ENCODE measurements at places on chromosomes 13 and 19. TPM values are rescaled to one million over a fixed set of nuclear protein-coding genes. Genes with fewer than 3 reads are reported as not detected.

SLAIN1 gene
- total RNA-seq: 13.2 TPM

ATXN8OS gene
- not detected for total RNA-seq

DNA sequence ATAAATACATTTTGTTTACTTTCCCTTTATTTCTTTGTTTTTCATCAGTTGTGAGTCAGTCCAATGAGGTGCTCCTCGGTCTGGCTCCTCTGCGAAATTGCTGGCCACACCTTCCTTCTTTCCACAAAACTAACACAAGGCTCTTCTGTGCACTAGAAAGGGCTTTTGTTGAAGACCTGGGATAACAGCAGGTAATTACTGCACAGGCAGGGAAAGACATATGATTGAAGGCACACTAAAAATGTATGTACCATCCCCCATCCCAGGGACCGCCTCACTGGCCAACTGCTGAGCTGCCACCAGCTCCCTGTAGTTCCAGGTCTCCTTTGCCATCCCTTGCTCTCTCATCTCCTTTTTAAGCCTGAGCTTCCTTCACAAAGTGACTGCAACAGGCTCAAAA is 180.5 kb downstream of the EFNB2 start:
- no peak overlapping the region for H3K4me3 ChIP-seq
- no peak for DNase-seq
- H3K4me1 ChIP-seq: no peaks in the 10 kb centered on the region

- H3K27ac ChIP-seq: no peak overlapping the region
- H3K4me1 ChIP-seq: no peaks in the 10 kb centered on the region
- no peak for DNase-seq
- no peaks in the 10 kb centered on the region for H3K36me3 ChIP-seq
- no peak overlapping the region for H3K4me3 ChIP-seq
Observed at GRCh38 chr19:17530586-17530985, 19.1 kb downstream of the PGLS start.

DNA sequence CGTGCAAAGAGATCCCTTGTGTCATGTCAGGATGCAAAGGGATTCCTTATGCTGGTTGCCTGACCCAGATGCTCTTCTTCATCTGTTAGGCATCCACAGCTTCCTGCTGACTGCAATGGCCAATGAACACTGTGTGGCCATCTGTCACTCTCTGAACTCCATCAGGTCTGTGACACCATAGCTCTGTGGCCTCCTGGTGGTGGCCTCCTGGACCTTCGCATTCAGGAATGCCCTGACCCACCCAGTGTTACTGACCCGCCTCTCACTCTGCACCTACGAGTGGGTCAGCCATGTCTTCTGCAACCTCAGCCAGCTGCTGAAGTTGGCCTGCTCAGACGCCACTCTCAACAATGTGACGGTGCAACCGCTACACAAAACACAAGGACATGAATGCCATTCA is 23.9 kb upstream of the TPM4 start:
- DNase-seq: no peak
- no peak overlapping the region for H3K4me3 ChIP-seq
- no peaks in the 10 kb centered on the region for H3K36me3 ChIP-seq
- H3K27me3 ChIP-seq: no peaks in the 10 kb centered on the region
- no peaks in the 10 kb centered on the region for H3K4me1 ChIP-seq

GRCh38 chr13:97141564-97142005 is 80.5 kb upstream of the MBNL2 start:
- peak overlapping the region; percentile 35 for H3K4me3 ChIP-seq
- no peaks in the 10 kb centered on the region for H3K36me3 ChIP-seq
- no peaks in the 10 kb centered on the region for H3K27me3 ChIP-seq
- DNase-seq: peak; percentile 38
- peaks cover 7% of the 10 kb centered on the region for H3K4me1 ChIP-seq

TNFSF13B gene
- total RNA-seq: 0.31 TPM

DNA sequence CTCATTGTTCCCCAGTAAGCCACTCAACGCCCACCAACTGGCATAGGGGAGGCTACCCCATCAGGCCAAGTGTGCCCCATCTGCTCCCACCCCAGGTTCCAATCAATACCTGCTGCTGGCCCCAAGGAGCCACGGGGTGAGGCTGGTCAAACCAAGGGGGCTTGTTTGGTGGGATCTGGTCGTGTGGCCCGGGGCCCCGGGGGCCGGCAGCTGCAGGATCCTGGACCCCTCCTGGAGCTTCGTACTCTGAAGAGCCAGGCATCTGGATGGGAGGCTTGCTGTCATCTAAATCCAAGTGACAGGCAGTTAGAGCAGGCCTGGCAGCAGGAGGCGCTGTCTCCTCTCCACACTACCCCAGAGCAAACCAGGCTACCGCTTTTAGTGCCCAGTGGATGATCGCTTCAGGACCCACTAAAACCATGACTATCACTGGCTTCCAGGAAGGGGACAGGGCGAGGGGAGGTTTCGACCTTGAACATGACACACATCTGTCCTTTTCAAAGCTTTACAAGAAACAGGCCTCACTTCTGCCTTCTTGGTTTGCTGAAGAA is 14.2 kb downstream of the CHERP start:
- no peaks in the 10 kb centered on the region for H3K36me3 ChIP-seq
- H3K4me3 ChIP-seq: no peak overlapping the region
- H3K4me1 ChIP-seq: no peaks in the 10 kb centered on the region
- DNase-seq: no peak
- peak overlapping the region; percentile 9 for H3K27ac ChIP-seq

- H3K4me3 ChIP-seq: peak overlapping the region; percentile 51
- H3K27me3 ChIP-seq: no peaks in the 10 kb centered on the region
- H3K4me1 ChIP-seq: no peaks in the 10 kb centered on the region
- peak overlapping the region; percentile 71 for H3K27ac ChIP-seq
Observed at GRCh38 chr19:43474986-43475705, 9.7 kb upstream of the LYPD3 start.

EPN1 gene
- total RNA-seq: 214 TPM

DNA sequence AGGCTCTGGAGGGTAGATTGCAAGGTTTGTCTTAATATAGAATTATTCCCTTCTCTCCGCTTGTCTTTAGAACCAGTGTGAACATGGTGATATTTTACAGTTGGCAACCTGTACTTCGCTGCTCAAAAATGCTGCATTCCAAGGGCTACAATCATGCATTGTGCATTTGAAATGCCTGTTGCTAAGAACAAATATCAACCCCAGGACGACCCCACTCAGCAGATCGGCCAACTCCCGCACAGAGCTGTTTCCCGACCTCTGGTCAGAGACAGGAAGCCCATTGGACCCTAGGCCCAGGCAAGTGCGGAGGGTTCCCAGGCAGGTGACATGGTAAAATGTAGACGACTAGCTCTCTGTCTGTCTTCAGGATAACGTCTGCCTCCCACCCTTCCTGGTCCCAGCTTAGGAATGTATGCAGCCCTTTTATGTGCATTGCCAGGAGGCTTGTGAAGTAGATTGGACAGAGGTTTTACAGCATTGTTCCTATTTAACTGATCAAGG is 263.5 kb downstream of the FOXO1 start:
- no peak overlapping the region for H3K4me3 ChIP-seq
- H3K4me1 ChIP-seq: peaks cover 35% of the 10 kb centered on the region
- no peak for DNase-seq
- H3K27me3 ChIP-seq: no peaks in the 10 kb centered on the region
- peak overlapping the region; percentile 53 for H3K27ac ChIP-seq
- H3K36me3 ChIP-seq: no peaks in the 10 kb centered on the region

- DNase-seq: no peak
- no peak overlapping the region for H3K27ac ChIP-seq
Observed at GRCh38 chr19:55440411-55441105, 2.5 kb downstream of the SHISA7 start.

DNA sequence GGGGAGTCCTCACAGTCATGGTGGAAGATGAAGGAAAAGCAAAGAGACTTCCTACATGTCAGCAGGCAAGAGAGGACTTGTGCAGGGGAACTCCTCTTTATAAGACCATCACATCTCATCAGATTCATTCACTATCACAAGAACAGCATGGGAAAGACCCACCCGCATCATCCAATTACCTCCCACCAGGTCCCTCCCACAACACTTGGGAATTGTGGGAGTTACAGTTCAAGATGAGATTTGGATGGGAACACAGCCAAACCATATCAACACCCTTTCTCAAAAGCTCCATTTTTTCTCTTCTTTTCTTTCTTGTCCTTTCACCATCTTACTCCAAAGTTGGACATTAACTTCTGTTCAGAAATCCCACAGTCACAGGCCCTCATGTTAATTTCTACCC is 4.7 kb upstream of the LRP3 start:
- H3K27me3 ChIP-seq: no peaks in the 10 kb centered on the region
- no peak for DNase-seq
- no peaks in the 10 kb centered on the region for H3K36me3 ChIP-seq
- H3K4me1 ChIP-seq: no peaks in the 10 kb centered on the region
- no peak overlapping the region for H3K4me3 ChIP-seq

DNA sequence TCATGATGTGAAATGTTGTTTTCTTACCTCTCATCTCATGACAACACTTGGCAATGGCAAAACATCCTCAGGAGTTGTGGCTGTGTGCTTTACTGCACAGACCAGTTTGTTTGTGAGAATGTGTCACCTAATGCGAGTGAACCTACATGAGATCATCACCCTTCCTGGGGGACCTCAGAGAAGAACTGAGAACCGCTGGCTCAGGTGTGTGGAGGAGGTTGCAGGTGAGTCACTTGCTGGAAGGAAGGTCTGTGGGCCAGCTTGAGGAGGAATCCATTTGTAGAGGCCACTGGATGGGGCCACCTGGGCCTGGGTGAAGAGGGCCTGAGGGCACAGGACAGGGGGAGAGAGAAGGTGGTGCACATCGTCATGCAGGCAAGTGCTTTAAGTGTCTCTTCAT is 3.0 kb upstream of the CEACAM1 start:
- no peak overlapping the region for H3K4me3 ChIP-seq
- H3K27ac ChIP-seq: no peak overlapping the region
- no peaks in the 10 kb centered on the region for H3K27me3 ChIP-seq
- no peak for DNase-seq
- H3K4me1 ChIP-seq: no peaks in the 10 kb centered on the region

DNA sequence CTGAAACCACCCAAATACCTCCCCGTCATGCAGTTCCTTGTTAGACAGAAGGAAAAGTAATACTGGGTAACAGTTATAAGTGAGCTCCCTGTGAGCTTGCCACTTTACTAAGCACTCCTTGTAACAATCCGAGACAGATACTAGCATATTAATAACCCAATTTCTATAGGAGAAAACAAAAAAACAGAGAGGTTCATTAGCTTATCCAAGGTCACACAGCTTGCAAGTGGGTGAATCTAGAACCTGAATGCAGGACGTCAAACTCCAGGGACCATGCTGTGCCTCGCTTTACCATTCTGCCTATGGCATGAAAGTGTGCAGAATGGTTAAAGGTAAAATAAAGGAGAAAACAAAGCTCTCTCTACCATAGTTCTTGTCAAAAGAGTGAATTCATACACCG is 15.4 kb downstream of the SIGLEC5 start:
- no peaks in the 10 kb centered on the region for H3K4me1 ChIP-seq
- no peak overlapping the region for H3K27ac ChIP-seq
- DNase-seq: no peak

DNA sequence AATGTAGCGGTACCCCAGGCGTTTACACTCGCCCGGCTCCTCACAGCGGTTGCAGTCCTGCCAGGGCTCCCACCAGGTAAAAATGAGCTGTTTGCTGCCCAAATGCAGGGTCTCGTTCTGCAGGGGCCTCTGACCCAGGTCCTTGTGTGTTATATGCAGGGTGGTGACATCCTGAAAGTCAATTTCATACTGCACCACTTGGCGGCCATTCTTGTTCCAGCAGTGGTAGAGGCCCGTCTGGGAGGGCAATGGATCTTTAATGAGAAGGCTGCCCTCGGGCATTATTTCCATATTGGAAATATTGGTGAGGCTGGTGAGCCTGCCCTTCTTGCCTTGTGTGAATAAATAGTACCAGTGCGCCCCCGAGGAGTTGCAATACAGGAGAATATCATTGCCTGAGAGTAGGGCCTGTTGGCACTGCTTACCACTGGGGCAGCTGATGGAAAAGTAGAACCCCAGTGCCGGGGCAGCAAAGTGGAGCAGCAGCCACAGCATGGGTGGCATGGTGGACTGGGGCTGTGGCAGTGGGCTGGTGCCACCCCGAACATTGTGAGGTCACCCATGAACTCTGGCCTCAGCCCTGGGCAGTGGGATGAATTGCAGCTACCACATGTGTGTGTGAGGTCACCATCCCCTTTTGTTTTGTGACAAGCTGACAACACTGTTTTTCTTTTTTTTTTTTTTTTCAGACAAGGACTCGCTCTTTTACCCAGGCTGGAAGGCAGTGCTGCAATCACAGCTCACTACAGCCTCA is at the start of gene FAM187B:
Gene FAM187B, minus strand, starts transcription at position 563 of the 754 bp plus-strand sequence. Its CDS starts 59 bp downstream, at position 504.
- H3K4me3 ChIP-seq: no peak within 1 kb of the TSS
- H3K27ac ChIP-seq: no peak within 1 kb of the TSS
- DNase-seq: no peak

TNFSF9 gene
- not detected for total RNA-seq

FXYD1 gene
- total RNA-seq: 215 TPM

- H3K36me3 ChIP-seq: no peaks in the 10 kb centered on the region
- peaks cover 2% of the 10 kb centered on the region for H3K4me1 ChIP-seq
- no peak for DNase-seq
- H3K27me3 ChIP-seq: peaks cover 39% of the 10 kb centered on the region
- no peak overlapping the region for H3K27ac ChIP-seq
Observed at GRCh38 chr19:1282588-1283206, 3.0 kb upstream of the EFNA2 start.

DNA sequence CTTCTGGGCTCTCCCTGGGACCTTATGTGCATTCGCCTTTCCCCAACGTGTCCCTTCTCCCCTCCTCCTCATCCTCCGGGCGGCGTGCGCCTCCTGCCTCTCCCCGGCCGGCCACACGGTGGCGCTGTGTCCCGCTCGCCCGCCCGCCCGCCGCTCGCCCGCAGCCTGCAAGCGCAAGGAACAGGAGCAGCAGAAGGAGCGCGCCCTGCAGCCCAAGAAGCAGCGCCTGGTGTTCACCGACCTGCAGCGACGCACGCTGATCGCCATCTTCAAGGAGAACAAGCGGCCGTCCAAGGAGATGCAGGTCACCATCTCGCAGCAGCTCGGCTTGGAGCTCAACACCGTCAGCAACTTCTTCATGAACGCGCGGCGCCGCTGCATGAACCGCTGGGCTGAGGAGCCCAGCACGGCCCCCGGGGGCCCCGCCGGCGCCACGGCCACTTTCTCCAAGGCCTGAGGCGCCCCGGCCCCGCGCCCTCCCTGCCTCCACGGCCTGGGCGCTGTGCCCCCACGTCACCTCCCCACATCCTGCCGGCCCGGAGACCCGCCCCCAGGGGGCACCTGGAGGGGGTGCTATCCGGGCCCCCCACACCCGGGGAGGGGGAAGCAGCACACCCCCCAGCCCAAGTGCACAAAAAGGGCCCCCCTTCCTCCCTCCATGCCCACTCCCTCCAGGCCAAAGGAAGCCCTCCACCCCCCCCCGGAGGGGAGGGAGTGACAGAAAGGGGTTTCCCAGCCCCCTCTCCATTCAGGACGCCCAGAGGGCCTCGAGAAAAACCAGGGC is 21.9 kb downstream of the ONECUT3 start:
- no peaks in the 10 kb centered on the region for H3K36me3 ChIP-seq
- no peak overlapping the region for H3K27ac ChIP-seq
- peaks cover 53% of the 10 kb centered on the region for H3K27me3 ChIP-seq
- H3K4me1 ChIP-seq: no peaks in the 10 kb centered on the region
